ENCODE measurements at places on chromosomes 6 and 20. TPM values are rescaled to one million over a fixed set of nuclear protein-coding genes. Genes with fewer than 3 reads are reported as not detected.

Gene HLA-DQB2
- not detected for total RNA-seq

Gene C6orf52
- 2.6 TPM for total RNA-seq

Gene TCF15
- not detected for total RNA-seq

Gene CALHM5
- 0.05 TPM for total RNA-seq

Gene RCAN2
- total RNA-seq = not detected

Gene DOK5
- not detected for total RNA-seq

Gene TRAM2
- total RNA-seq = 31.5 TPM

Gene RBL1
- 7.5 TPM for total RNA-seq

Gene ARFGEF3
- total RNA-seq = 0.57 TPM

Gene SLC4A11
- total RNA-seq = 5.9 TPM

Gene FAM83C
- 0.08 TPM for total RNA-seq

Gene EDN1
- total RNA-seq = 57.2 TPM

Gene PRR18
- total RNA-seq = 0.14 TPM

Gene ULBP1
- total RNA-seq = 1.00 TPM

Gene NRSN1
- not detected for total RNA-seq

Gene ADTRP
- 0.71 TPM for total RNA-seq

Gene OPRL1
- 0.98 TPM for total RNA-seq

Gene BMP6
- 18.9 TPM for total RNA-seq

Gene NKAIN2
- total RNA-seq = not detected

Gene SPEF1
- 1.9 TPM for total RNA-seq

Gene ZNF133
- total RNA-seq = 11.8 TPM

Gene DEFB132
- total RNA-seq = not detected

Gene SMLR1
- not detected for total RNA-seq

Gene RSPH4A
- total RNA-seq = 0.26 TPM

Gene PKIB
- 0.54 TPM for total RNA-seq

Gene CST4
- total RNA-seq = not detected

Gene MARCKS
- total RNA-seq = 12.8 TPM

Gene MCHR2
- total RNA-seq = not detected

Gene IL17F
- not detected for total RNA-seq

Gene CLDN20
- not detected for total RNA-seq

Gene FGD2
- not detected for total RNA-seq

Gene ALDH8A1
- total RNA-seq = 0.29 TPM

Gene LINC00237
- not detected for total RNA-seq

Gene DDO
- not detected for total RNA-seq

Data from A549 treated with ZK216348 at 1 μM for 4 hours (cell line).